Suppressor macrophage treated with lipopolysaccharide for 4 hours (primary cell): ENCODE measurements at places on chromosomes 6 and 20.

DNA sequence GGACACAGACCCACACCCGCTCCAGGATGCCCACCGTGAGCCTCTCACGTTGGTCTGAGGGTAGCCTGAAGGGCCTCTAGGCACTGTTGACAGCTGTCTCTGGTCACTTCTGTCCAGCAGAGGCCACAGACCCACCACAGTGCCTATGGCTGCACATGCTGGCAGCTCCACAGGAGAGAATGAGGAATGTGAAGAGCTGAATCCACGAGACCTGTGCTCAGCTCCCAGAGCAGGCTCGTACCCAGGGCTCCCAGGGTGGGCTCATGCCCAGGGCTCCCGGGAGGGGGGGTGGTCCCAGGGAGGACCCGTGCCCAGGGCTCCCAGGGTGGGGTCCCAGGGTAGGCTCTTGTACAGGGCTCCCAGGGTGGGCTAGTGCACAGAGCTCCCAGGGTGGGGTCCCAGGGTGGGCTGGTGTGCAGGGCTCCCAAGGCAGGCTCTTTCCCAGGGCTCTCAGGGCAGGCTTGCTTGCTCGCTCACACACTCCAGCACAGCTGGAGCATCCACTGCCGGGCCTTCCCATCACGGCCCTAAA is 201.0 kb downstream of the SYNDIG1 start:
- DNase-seq = no peak

GRCh38 chr6:100730001-100730980 is 150.8 kb downstream of the ASCC3 start:
- DNase-seq = no peak

DNA sequence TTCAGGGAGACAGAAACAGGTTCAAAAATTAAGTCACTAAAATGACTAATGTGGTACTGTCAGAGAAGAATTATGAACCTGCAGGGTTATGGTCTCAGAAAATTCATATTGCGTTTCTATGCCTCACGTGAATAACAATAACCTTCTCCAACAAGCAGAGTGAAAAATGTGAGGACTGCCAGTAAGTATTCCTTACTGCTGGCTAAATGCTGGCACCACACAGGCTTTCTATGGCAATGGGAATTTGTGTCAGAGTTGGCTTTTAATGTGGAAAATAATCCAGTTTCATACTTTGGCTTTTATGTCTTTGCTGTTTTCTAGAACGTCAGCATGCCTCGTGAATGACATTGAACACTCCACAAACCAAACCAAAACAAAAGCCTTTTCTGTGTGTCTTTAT is 656.0 kb downstream of the KIF16B start:
- no peak for DNase-seq

- DNase-seq = no peak
These were observed 172.3 kb downstream of the GJA1 start for GRCh38 chr6:121607721-121608120.

- DNase-seq = peak; percentile 65
These were observed 14.7 kb downstream of the MUCL3 start for GRCh38 chr6:30955367-30956042.

DNA sequence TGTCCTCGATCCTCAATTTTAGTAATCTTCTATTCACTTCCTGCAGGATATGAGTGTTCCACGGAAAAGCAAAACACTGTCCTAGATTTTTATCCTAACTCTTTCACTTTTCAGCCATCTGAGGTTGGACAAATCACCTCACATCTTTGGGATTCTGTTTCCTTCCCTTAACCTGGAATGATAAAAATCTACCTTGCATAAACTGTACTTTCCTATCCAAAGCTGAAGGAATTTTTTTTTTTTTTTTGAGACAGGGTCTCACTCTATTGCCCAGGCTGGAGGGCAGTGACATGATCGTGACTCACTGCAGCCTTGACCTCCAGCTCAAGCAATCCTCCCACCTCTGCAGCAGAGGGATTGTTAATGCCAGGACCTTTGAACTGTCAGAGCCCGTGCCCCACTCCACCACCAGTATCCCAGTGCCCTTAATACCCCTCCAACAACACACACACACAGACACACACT is 20.5 kb downstream of the CAPN11 start:
- DNase-seq = no peak

DNA sequence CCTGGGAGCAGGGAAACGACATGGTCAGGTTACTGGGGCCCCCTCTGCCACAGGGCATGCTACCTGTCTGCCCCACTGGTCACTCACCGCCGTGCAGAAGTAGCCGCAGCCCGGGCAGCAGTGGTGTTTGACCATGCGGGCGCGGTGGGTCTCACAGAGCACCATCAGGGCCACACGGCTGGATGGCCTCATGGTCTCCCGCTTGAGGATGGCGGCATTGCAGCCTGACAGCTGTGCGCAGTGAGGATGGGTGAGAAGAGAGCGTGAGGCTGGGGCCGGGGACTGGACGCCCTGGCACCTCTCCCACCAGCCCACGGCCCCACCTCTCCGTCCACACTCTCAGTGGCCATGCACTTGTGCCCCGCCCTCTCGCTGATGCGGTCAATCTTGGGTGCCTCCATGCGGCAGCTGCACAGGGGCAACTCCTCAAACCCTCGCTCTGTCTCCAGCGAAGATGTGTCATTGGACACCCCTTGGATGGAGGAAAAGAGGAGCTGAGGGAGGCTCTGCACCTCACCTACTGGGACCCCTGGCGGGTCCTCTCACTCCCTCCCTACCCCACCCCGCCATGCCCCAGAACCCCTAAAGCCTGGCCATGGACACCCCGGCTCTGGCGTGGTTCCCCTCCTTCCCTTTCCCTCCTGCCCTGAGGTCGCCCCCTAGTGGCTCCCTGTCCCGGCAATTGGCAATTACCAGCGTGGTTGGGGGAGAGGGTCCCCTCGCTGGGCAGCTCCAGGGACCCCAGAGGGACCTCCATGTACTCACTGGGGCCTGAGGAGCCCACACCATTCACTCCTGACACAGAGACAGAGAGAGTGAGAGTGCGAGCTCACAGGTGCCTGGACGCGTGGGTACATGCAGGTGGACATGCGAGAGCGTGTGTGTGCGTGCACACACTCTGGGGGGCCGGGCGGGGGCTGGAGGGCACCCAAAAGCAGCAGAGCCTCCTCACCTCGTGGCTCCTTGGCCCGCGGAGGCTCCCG is 8.9 kb downstream of the EHMT2 start:
- DNase-seq = peak; percentile 27

DNA sequence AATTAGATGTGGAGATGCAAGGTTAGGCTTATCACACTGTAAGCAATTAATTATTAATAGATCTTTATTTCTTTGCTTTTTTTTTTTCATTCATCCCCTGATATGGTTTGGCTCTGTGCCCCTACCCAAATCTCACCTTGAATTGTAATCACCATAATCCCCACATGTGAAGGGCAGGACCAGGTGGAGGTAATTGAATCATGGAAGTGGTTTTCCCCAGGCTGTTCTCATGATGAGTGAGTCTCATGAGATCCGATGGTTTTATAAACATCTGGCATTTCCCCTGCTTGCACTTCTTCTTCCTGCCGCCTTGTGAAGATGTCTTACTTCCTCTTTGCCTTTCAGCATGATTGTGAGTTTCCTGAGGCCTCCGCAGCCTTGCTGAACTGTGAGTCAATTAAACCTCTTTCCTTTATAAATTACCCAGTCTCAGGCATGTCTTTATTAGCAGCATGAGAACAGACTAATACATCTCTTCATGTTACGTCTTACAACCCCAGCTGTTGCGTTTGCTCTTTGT is 333.8 kb downstream of the CDH26 start:
- peak; percentile 17 for DNase-seq

DNA sequence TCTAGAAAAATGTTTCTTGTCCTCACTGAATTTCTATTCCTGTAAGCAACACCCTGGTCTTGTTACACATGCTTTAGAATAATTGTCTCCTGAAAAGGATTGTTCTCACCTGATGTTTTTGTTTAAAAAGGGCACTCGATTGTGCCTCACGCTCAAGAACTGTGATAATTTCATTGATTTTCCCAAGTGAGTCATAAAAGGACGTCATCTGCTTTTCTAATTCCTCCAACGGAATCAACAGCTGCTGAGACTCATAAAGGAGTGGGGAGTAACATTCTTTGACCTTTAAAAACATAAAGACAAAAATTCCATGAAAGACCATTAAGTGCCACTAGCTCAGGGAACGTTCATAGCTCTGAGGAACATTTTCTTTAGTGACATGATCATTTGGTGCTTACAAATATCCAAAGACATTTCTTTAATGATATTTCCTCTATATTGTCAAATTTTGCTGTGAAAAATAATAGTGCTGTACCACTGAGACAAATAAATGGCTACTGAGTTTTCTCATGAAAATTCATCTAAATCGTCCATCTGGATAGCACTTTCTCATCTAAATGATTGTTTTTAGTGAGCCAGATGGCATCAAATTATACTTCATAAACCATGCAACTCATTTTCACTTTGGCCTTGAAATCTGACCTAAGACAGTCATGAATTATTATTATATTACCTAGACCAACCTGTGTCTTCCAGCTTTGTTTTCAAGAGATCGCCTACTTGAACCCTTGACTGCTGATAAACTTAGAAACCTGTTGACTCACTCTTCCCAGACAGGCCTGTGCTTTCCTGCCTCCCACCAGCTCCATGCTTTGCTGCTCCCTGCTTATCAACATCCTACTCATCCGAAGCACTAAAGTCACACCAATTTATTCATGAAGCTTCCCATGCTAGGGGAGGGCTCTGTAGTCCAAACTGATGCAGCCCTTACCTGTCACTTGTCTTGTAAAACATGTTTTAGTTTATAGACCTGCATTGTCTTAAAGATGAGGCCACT is 178.2 kb downstream of the SYNE1 start:
- no peak for DNase-seq

- DNase-seq = no peak
These were observed 87.3 kb downstream of the RSPH3 start for GRCh38 chr6:158912655-158913054.

GRCh38 chr20:43837856-43838702 is 76.6 kb upstream of the TOX2 start:
- no peak for DNase-seq
